ENCODE measurements at places on chromosomes 2 and 18.

DNA sequence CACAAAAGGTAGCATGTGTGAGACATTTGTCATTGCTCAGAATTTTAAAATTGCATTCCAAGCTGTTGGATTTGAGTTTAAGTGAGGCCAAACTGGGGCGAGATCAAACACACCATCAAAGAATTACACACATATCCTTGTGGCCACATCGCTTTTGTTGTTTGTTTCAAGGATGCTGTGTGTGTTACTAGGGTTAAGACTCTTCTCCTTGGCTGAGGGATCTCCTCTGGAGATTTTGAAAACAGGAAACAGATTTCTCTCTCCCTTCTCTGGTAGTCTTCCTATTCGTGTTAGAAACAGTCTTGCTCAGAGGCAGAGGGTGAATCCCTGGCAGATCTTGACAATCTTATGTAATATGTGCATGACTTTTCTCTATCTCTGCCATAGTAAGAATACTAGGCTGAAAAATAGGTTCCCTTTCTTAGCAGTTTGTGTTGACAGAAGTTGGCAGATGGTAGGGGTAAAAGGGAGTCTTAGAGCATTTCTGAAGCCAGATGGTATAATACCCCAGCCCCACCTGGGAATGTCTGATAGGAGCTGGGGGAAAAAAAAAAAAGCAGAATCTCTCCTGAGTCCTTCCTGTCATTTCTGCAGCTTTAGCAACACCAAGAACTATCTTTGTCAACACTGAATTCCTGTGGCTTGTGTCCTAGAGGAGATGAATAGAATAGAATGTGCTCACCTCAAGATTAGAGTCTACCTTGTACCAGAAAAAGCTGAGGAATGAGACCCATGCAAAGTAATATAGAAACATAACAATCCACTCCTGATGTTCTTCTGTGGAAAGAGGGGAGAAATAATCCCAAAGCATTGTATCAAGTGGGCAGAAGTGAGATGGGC lies 101.8 kb downstream of the XRCC5 start:
- DNase-seq: no peak

DNA sequence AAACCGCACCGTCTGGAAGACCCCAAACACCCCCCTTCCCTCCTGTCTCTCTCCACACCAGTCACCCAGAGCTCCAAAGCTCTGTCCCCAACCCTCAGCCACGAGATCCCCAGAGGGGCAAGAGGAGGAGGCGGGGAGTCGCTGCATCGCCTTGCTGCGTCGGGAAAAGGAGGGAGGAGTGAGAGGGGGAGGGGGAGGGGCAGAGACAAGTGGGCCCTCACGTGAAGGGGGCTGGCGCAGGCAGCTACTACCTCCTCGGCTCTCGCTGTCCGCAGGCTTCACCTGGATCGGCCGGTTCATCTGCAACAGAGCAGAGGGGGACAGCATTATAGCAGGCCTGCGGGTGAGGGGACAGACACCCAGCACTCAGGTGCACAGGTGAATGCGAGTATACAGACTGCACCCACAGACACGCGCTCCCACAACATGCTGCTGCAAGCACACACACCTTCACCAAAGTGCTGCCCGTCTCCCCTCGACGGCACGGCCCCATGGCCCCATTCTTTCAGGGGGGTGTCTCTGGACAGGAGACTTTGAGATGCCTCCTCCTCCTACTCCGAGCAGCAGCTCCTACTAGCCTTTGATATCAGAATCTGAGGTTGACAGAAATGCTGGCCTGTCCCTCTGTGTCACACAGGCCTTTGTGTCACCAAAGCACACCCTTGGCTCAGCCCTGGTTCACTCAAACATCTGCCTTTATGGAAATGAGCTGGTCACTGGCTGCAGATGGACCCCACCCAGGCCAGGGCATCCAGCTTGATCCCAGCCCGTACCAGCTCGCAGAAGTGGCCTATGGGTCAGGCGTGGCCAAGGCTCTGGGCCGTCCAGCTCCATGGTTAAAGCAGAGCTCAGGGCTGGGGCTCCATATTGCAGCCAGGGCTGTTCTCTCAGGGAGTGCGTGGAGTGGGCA lies 243.8 kb downstream of the CELF4 start:
- no peak for DNase-seq

DNA sequence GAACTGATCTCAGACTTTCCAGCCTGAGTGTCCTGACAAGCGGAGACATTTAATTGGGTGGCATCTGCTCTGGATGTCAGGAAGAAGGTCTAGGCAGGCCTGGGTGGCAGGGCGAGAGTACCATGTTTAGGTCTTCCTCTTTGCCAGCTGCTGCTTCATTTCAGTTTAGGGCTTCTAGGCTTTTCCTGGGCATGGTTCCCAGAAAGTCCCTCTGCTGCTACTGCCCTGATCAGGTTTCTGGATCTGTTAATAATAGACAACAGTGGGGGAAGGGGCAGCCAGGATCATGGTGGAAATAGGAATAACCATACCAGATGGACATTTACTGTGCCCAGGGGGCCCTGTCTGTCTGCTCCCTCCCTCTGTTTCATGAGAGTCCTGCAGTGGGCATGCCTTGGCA lies 2.3 kb upstream of the PLCD4 start:
- no peak for DNase-seq

DNA sequence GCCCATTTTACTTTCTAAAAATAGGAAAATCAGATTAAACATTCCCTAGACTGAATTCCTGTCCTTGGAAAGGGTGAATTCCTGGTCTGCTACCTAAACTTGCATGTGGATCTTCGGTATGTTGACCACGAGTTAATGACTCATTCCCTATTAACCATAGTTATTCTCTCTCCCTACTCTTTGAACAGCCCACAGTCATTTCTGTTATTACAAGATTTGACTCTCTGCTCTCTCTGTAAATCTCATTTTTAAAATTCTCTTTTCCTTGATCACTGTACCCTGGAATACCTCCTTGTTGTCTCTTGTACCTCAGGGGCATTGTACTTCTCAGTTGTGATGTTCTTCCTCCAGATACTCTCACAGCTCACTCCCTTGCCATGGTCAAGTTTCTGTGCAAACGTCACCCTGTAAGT lies 92.0 kb upstream of the GULP1 start:
- DNase-seq: no peak

- no peak for DNase-seq
These were observed 1127.9 kb upstream of the CHAC2 start for GRCh38 chr2:52639692-52640091.

GRCh38 chr2:217061916-217062505 lies 202.1 kb upstream of the TNP1 start:
- no peak for DNase-seq

GRCh38 chr18:54117853-54118773 lies 106.4 kb downstream of the MBD2 start:
- no peak for DNase-seq

DNA sequence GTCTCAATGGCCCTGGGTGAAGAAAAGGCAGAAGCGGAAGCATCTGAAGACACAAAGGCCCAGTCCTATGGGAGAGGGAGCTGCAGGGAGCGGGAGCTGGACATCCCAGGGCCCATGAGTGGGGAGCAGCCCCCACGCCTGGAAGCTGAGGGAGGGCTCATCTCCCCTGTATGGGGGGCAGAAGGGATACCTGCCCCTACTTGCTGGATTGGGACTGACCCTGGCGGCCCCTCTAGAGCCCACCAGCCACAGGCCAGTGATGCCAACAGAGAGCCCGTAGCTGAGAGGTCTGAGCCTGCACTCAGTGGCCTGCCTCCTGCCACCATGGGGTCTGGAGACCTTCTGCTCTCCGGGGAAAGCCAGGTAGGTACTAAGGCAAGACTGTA lies 13.2 kb downstream of the CEP68 start:
- DNase-seq: no peak

DNA sequence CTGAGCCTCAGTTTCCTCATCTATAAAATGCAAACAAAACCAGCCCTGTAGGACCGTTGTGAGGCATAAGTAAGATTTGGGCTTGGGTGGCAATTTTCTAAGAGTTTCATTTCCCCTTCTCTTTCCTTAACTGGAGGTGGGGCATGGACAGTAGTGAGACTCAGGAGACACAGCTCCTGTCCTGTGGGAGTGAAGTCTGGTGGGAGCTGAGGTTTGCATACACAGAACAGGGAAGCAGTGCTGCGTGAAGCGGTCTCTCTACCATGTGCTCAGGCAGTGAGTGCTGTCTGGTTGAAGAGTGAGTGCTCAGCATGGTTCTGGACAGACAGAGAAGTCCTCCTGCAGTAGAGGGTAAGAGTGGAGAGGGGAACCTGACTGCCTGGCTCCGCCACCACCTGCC lies 62.3 kb upstream of the MCFD2 start:
- no peak for DNase-seq

- no peak for DNase-seq
These were observed 27.9 kb downstream of the IWS1 start for GRCh38 chr2:127498386-127498785.

GRCh38 chr2:85549826-85550225 lies 10.9 kb downstream of the MAT2A start:
- DNase-seq: no peak

DNA sequence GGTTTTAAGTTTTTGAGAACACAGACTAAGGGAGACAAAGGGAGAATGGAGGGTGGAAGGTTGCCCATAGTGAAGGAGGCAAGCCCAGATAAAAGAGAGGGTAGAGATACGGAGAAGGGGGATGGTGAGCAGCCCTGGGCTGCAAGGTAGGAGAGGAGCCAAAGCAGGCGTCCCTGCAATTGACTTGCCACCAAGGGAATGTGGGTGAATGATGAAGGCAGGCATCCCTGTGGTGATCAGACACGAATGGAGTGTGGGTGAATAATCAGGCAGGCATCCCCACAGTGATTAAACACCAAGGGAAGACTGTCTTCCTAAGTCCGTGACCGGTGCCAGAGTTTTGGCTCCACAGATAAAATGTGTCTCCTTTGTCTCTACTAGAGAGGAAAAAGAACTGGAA lies 16.5 kb upstream of the ALPK2 start:
- DNase-seq: no peak

- DNase-seq: no peak
These were observed 108.8 kb upstream of the SLC1A4 start for GRCh38 chr2:64880193-64880951.

- DNase-seq: no peak
These were observed 44.7 kb downstream of the CTIF start for GRCh38 chr18:48583573-48583972.

Measured in NCI-H2081 treated with DMSO at 0.1 percent for 48 hours (cell line).